ENCODE measurements at places on chromosomes 5 and 9.

DNA sequence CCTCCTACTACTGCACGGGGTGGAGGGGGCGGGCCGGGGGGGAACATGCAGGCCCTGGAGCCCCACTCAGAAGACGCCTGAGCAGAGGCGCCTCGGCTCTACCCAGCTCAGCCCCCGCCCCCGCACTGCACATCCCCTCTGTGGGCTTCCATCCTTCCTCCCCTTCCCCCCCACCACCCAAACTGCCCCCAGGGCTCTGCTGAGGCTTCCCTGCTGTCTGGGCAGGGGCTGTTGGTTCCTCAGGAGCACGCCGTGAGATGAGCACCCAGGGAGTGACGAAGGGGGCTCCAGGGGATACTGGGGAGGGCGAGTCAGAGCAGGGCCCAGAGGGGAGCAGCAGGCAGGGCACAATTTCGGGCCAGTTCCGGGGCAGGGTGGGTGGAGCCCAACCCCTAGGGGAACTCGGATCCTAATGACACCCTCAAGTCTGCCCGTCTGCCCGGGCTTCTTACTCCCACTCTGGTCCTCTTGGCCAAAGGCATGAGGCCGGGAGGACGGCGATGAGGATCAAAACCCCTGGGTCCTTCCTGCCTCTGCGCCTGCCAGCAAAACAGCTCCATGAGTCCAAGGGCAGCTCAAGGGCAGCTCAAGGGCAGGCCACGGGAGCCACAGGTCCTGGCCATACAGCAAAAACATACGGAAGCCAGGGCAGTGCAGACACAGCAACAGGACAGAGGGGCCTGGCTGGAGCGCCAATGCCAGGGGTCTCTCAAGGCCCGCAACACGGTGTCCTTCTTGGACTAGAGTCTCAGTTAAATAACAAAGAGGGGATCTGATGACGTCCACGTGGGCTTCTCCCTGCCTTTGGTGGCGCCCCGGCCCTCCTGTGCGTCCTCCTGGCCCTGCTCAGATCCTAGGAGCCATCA, 200.9 kb downstream of the AUH start:
- no peak for DNase-seq

GRCh38 chr9:5857928-5858327, 25.0 kb upstream of the ERMP1 start:
- DNase-seq = no peak

DNA sequence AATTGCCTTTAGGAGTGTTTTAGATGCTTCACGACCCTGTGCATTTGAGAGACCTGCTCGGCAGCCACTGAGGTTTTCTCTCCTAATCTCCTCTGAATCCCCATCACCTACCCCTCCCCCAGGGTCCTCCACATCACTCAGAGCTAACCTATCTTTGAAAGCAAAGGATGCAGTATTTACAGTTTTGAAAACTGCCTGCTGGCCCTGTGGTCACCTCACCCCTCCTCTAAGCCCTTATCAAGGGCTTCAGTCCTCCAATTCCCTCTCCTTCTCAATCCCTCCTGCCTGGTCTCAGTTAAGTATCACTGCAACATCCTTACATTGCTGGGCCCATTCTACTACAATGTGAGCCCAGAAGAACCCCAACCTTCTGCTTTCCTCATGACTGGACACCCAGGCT, 4.6 kb downstream of the RPP25L start:
- no peak for DNase-seq

GRCh38 chr9:122336866-122337555, 33.8 kb upstream of the PTGS1 start:
- DNase-seq = no peak

GRCh38 chr5:179233909-179234562, 111.2 kb downstream of the ADAMTS2 start:
- DNase-seq = no peak

DNA sequence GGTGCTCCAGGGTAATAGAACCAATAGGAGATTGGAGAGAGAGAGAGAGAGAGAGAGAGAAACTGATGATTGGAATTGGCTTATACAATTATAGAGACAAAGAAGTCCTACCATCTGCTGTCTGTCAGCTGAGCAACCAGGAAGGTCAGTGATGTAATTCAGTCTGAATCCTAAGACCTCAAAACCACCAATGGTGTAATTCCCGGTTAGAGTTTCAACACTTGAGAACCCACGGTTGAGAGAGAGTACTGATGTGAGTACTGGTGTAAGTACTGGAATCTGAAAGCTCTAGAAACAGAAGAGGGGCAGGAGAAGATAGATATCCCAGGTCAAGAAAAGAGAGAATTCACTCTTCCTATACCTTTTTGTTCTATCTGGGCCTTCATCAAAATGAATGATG, 775.8 kb downstream of the EFNA5 start:
- DNase-seq = no peak

DNA sequence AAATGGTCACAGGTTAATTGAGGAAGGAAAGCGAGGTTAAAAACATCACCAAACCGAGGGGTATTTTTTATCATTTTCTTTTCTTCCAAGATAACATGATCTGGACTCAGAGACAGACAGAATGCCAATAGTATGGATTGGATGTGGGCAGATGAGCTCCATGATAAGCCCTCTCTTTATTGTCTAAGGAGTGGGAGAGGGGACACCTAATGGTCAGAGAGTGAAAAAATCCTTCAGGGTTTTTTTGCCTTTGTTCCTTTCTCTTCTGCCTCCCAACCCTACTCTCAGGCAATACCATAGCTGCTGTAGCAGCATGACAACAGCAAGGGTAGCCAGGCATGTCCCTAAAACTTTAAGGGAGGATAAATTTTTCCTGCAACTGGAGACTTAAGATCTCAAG, 94.7 kb downstream of the DIRAS2 start:
- DNase-seq = no peak

- DNase-seq = no peak
Observed at GRCh38 chr5:108257996-108258395, 123.9 kb downstream of the FBXL17 start.
